Hypothalamus (tissue), 51 donors: ENCODE measurements at places on chromosomes 6 and 20.

GRCh38 chr6:157825243-157825904 is 2.3 kb downstream of the SNX9 start:
- DNase-seq: no peak

DNA sequence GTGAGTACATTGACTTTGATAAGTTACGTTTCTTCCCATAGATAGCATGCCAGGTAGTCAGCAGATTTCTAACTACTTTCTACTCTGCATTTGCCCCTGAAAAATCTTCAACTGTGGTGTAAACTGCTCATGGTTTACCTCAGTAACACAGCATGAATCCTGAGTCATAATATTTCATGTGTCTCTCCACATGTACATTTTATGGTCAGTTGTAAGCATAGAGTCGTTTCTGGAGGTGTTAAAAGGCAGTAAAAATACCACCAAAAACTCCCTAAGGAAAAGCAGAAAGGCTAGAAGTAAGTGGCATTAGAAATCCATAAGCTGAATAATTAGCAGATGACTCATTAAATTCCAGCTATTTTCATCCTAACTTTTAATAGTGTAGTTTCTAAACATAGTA is 4.1 kb upstream of the GPR63 start:
- no peak for DNase-seq

DNA sequence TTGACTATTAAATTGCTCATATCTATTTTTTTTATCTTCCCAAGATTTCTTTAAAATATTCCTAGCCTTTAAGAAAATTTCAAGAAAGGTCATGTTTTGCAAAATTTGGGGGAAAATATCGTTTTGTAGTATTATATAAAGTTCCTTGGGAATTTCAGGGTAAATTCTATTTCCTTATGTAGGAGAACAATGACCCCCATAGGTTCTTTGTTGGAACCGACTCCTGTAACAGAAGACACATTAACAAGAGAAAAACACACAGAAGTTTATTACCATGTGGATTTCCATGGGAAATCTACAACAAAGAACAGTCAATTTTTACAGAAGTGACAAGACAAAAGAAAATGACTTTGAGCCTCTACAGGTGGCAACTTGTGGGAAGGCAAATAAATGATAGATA is 68.1 kb downstream of the ADGB start:
- no peak for DNase-seq

DNA sequence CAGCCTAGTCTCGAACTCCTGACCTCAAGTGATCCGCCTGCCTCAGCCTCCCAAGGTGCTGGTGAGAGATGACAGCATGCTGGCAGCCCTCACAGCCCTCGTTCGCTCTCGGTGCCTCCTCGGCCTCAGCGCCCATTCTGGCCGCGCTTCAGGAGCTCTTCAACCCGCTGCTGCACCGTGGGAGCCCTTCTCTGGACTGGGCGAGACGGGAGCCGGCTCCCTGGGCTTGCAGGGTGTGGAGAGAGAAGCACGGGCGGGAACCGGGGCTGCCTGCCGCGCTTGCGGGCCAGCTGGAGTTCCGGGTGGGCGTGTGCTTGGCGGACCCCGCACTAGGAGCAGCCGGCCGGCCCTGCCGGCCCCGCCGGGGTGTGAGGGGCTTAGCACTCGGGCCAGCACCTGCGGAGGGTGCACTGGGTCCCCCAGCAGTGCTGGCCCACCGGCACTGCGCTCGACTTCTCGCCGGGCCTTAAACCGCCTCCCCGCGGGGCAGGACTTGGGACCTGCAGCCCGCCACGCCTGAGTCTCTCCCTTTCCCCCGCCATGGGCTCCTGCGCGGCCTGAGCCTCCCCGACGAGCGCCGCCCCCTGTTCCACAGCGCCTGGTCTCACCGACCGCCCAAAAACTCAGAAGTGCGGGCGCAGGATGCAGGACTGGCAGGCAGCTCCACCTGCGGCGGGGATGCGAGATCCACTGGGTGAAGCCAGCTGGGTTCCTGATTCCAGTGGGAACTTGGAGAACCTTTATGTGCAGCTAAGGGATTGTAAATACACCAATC is 31.5 kb upstream of the RANBP9 start:
- DNase-seq: no peak

GRCh38 chr6:39389484-39389767 is 66.9 kb upstream of the KCNK16 start:
- no peak for DNase-seq

DNA sequence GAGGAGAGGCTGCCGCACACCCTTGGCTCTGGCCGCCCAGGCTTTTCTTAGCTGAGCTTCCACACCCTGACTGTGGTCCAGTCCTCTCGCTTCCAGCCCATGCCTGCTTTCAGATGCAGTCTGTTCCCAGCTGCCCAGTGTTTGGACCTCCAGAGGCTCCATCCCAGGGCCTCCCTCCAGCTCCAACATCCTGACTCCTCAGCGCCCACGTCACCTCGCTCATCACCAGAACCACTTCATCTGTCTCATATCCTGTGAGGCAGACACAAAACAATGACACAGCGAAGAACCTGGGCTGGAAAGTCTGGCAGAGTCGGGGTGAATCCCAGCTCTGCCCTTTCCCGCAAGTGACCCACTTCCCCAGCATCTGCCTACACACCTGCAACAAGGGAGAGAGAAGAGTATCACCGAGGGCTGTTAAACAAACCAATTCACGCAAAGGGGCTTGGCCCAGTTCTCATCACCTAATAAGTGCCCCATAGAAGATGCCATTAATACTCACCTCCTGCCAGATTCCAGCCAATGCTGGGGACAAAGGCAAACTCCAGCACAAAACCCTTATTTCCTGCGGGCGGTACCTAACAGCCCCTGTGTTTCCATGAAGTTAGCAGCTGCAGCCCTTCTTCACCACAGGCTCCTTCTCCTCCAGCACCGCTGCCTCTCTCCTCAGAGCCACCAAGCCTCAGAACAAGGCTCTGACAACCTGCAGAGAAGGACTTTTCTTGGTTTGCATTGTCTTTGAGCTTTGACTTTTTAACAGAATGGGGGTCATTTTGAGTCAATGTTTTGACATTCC is 133.4 kb upstream of the CDH4 start:
- DNase-seq: no peak

GRCh38 chr6:125994670-125995488 is 8.5 kb downstream of the TRMT11 start:
- no peak for DNase-seq
